Memory B cell (primary cell): ENCODE measurements at places on chromosomes 7 and 10.

DNA sequence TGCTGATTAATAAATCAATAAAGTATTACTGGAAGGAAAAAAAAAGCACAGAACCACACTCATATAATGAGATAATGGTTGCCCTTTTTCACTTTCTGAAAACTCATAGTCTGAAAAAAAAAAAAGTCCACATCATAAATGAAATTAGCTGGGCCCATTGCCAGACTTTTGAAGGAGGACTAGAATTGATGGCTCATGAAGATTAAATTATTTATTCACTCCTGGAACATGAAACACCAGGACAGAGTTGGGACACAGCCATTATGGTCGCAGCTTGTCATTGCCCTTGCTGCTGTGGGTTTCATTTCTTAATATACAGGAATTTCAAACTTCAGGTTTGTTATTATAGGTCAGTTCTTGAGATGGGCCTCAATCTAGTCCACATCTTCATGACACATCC, 91.9 kb downstream of the CNTNAP2 start:
- H3K27ac ChIP-seq, result no peak overlapping the region
- H3K4me1 ChIP-seq, result no peaks in the 10 kb centered on the region
- no peak overlapping the region for H3K4me3 ChIP-seq
- no peak for DNase-seq

DNA sequence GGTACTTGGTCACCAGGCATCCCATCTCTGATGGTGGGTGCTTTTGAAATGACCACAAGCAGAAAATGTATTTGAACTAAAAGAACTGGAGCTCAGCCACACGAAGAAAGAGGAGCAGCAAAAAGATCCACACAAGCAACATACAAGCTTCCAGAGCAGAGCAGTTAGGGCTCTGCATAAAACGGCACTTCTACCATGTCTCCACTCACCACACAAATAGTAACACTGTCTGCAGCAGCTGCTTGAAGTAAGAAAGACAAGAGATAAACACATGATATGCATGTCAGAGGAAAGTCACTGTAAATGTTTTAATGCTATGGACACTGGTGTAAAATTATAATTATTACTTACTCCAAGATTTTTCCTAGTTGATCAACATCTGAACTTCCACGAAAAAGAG, 32.5 kb upstream of the FAM133B start:
- peaks cover 2% of the 10 kb centered on the region for H3K36me3 ChIP-seq
- H3K27me3 ChIP-seq, result no peaks in the 10 kb centered on the region
- no peak overlapping the region for H3K27ac ChIP-seq
- peaks cover 5% of the 10 kb centered on the region for H3K4me1 ChIP-seq

DNA sequence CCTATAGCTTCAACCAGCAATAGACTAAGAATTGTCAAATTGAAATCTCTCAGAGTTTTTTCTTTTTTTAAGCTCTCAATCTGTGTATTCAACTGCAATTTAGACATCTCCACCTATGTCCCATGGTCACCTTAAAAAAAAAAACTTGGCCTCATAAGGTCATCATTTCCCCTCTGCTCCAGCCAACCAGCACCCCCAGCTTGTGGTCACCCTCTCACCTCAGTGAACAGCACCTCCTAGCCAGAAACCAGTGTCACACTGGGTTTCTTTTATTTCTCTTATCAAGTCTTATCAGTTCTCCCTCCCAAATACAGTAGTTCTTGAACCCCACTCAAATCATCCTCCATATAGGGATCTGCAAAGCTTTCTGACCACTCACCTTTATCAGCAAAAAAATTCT, 4.0 kb downstream of the ITGB1 start:
- peaks cover 11% of the 10 kb centered on the region for H3K36me3 ChIP-seq
- peaks cover 44% of the 10 kb centered on the region for H3K4me1 ChIP-seq
- H3K4me3 ChIP-seq, result peak overlapping the region; percentile 77
- no peaks in the 10 kb centered on the region for H3K27me3 ChIP-seq
- H3K27ac ChIP-seq, result peak overlapping the region; percentile 73

GRCh38 chr7:75739796-75740672, 1.3 kb upstream of the HIP1 start:
- H3K4me1 ChIP-seq, result peaks cover 20% of the 10 kb centered on the region
- peak overlapping the region; percentile 89 for H3K27ac ChIP-seq
- H3K27me3 ChIP-seq, result no peaks in the 10 kb centered on the region
- no peaks in the 10 kb centered on the region for H3K36me3 ChIP-seq
- DNase-seq, result no peak

DNA sequence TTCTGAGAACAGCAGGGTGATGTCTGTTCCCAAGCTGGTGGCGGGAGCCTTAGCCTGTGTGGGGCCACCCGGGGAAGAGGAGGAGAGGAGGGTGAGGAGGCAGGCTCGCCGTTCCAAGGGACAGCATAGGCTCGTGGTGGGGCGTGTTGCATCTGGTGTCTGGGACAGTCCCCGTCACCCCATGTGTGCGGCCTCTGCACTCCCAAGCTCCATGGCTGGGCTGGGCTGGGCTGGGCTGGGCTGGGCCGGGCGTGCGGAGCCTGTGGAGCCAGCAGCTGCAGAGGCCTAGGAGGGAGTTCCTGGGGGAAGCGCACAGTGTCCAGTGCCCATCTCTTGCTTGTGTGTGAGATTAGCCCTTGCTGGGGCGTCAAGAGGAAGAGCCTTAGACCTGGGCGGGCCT, 20.9 kb upstream of the TTYH3 start:
- H3K36me3 ChIP-seq, result no peaks in the 10 kb centered on the region
- H3K4me1 ChIP-seq, result peaks cover 10% of the 10 kb centered on the region
- no peak overlapping the region for H3K4me3 ChIP-seq
- DNase-seq, result no peak
- H3K27me3 ChIP-seq, result no peaks in the 10 kb centered on the region
- H3K27ac ChIP-seq, result no peak overlapping the region
